Gastroesophageal sphincter (tissue), 4 donors: ENCODE measurements at places on chromosomes 2 and 18. TPM values are rescaled to one million over a fixed set of nuclear protein-coding genes. Genes with fewer than 3 reads are reported as not detected.

Gene DSC3
- 0.40 TPM for total RNA-seq

- ATAC-seq, result no peak
Measured at GRCh38 chr2:136127356-136127755, 9.4 kb upstream of the CXCR4 start.

Gene WIPF1
- 32.2 TPM for total RNA-seq

- no peak for ATAC-seq
Measured at GRCh38 chr2:56522605-56523089, 338.9 kb downstream of the CCDC85A start.

Gene AQP12B
- total RNA-seq, result not detected

DNA sequence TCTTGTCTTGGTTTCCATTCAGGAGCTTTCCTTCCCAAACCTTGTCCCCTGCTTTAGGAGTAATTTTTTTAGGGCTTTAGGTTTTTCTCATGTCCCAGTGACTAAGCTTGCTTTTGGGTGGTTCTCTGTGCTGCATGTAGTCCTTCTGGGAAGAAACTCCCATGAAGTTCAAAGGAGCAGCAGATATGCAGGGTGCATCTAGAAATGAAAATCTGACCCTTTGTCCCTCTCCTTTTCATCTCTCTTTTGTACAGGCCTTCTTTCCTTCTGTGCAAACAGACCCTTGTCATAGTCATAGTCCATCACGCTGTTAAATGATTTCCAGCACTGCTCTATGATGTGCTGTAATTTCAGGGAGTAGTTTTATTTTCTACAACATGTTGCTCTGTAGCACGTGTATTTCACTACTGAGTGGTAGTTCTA lies 20.4 kb downstream of the FMNL2 start:
- no peak for ATAC-seq

Gene SFT2D3
- 15.2 TPM for total RNA-seq

- no peak for ATAC-seq
Measured at GRCh38 chr2:24720310-24720709, 72.9 kb downstream of the PTRHD1 start.

Gene SNRPD1
- total RNA-seq, result 6.9 TPM

DNA sequence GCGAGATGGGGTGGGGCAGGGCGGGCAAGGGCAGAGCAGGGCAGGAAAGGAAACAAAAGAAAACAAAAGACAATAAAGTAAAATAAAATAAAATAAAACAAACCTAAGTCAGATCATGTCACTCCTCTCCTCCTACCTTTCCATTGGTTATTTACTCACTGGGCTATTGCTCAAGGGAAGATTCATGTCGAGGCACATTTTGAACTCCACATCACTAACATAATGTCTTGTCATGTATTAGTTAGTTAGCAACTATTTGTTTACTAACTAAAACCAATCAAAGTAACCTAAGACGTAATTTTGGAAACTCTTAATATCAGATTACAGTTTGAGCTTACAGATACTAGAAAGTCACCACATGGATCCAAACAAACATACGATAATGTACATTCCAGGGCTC lies 2.2 kb downstream of the C1D start:
- no peak for ATAC-seq

GRCh38 chr2:216606551-216607276 lies 26.5 kb upstream of the IGFBP2 start:
- no peak for ATAC-seq

Gene OXER1
- total RNA-seq, result 0.93 TPM

DNA sequence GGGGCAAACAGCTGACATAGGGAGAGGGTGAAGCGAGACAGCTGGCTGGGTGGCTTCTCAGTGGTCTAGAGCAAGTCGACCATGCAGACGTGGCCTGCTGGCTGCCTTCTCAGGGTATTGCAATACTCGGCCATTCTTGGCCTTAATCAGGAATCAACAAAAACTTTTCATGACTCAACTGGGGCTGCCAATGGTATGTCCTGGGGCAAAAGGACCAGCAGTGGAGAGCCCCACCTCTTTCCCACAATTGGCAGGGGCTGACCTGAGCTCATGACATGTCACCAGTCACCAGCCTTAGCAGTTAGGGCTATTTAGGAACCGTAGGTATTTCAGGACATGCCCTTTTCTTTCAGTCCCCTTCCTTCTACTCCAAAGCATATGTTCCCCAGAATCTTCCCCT lies 19.1 kb downstream of the PLA2R1 start:
- no peak for ATAC-seq

Gene ZSWIM2
- not detected for total RNA-seq

DNA sequence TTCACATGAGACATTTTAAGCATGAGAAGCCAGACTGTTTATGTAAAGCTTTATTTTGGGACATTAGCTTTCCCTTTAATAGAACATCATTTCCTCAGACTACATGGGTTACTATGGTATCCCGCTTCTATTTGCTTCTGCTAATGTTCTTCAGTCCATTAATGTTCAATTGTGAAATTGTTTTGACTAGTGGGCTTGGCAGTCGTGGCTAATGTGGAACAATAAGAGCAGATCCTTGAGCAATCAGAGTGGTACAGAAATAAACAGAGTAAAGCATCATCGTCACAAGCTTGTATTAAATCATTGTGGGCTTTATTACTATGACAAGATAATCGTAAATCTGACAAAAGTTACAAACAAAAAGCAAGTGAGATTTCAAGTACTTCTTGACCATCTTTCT lies 60.2 kb downstream of the PDE1A start:
- peak; percentile 92 for ATAC-seq

- ATAC-seq, result no peak
Measured at GRCh38 chr2:196226058-196226706, 54.8 kb upstream of the STK17B start.

- no peak for ATAC-seq
Measured at GRCh38 chr18:25392192-25392591, 40.2 kb upstream of the ZNF521 start.

DNA sequence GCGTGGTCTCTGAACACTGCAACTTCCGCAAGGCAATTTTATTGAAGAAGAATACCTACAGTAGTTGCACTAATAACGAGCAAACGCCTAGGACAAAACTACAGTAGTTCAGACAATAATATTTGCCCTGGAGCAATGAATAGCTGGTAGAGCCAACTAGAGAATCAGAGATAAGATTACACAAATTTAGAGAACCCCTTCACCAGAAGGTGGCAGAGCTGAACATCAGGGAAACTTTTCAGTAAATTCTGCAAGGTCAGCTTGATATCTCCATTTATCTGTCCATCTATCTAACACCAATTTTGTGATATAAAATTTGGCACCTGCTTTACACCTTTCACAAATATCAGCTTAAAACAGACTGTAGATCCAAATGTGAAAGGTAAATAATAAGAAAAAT lies 43.8 kb downstream of the CDH19 start:
- ATAC-seq, result no peak

DNA sequence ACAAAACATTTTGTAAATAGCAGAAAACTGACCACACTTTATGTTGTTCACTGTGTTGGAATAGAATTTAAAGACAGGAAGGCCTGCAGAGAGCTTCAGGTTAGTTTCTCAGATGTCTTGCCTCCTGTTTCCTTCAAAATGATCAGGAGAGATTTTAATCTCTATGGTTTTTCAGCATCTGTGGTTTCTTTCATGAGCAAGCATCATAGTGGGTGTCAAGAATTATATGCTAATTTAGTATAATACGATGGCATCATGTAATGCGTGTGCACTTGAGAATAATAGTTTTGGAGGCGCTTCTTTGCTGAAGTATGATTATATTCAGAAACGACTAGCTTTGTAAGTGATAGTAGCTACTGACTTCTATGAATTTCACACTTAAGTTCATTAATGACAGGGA lies 149.9 kb downstream of the PLCL1 start:
- no peak for ATAC-seq

Gene MOCOS
- 1.9 TPM for total RNA-seq

Gene CHRND
- total RNA-seq, result not detected

DNA sequence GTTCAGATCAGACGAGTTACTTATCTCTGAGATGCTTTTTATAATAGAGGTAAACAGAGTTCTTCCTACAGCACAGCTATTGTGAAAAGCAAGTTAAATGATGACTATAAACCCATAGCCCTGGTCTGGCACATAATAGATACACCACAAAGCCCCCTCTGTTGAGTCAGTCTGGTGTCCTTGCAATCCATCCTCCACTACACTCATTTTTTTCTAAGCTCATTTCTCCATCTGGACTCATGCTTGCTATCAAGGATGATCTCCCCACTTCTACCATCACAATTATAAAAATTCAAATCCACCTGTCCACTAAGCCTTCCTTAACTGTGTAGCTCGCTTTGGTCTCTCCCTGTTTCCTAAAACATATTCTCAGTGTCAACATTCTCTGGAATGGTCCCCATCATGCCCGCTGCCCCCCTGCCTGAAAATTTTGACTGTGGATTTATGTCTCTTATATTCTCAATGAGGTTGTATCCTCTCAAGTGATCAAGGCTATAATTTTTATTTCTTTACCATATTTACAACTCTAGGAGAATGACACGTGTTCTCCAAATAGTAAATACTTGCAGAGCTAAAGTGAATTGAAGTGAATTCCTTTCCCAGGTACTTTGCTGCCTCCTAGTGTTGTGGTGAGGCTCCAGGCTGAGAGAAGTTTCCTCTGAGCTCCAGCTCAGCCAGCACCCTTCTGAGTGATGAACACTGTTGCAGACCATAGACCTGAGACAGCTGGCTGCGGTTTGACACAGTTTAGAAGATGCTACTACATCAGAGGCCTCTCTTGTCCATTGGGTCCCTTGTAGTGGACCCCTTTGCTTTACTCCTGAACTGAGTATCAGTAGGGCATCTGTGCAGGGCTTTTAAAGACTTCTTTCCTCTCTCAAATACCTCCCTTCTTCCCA lies 108.7 kb downstream of the DPP10 start:
- ATAC-seq, result no peak

Gene GNLY
- not detected for total RNA-seq

Gene HS6ST1
- 43.6 TPM for total RNA-seq

DNA sequence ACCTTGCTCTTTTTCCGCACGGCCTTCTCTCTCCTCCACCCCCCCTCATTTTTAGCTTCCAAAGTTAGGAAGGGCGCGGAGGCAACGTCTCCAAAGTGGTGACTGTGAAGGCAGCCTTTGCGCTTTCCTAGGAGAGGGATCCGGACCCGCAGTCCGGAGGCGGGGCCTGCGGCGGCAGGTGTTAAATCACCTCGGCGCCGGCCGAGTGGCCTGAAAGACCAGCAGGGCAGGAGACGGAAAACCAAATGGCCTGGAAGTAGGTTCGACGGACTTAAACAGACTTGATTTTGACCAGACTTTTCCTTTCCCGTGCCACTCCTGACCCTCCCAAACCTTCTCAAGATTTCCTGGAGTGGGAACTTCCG lies 615 bp downstream of the GORASP2 start:
- ATAC-seq, result peak; percentile 1

DNA sequence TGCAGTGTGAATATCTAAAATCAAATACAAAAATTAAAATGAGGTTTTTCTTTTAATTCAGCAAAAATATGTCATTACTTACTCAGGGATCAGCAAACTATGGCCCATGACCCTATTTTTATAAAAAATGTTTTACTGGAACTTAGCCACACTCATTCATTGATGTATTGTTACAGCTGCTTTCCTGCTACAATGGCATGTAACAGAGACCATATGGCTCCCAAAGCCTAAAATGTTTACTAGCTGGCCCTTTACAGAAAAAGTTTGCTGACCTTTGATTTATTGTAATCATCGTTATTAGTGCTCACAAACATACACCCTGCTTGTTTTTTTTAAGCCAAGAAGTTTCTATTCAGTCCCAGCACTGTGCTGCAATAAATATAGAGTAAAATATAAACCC lies 120.3 kb downstream of the PLA2R1 start:
- ATAC-seq, result no peak

Gene BCL2
- total RNA-seq, result 31.2 TPM

- no peak for ATAC-seq
Measured at GRCh38 chr2:127201452-127201851, 18.6 kb downstream of the CYP27C1 start.

DNA sequence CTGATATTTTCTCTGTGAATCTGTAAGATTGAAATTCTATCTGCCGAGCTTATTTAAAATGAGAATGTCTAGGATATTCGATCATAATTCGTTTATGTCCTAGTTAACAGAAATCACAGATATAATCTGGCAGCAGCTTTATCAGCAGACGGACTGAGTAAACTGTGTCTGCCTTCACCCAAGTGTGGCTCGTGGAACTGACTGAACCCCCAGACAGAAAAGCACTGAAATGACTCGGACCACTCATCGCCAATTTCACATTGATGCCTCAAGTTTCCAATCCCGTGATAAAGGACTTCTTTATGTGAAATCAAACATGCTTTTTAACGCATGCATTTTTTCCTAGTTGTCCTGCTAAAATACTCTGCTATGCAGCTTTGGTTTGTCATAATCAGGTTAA lies 15.9 kb downstream of the TNFRSF11A start:
- ATAC-seq, result no peak

DNA sequence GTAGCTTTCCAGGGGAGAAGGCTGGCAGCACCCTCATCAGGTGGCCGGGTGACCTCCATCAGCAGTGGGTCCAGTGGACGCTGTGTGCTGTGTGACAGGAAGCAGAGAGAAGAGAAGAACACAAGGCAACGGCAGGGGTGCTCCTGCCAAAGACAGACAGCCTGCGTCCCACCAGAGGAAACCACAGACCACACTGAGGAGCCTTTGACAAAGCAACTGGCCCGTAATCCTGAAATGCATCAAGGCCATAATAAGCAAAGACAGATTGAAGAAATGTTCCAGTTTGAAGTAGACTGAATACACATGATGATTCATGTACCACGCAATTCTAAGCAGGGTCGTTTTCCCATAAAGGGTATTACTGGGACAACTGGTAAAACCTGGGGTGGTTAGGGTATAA lies 172.4 kb downstream of the FBXO15 start:
- ATAC-seq, result no peak

GRCh38 chr2:234410526-234410925 lies 86.4 kb downstream of the ARL4C start:
- ATAC-seq, result no peak

DNA sequence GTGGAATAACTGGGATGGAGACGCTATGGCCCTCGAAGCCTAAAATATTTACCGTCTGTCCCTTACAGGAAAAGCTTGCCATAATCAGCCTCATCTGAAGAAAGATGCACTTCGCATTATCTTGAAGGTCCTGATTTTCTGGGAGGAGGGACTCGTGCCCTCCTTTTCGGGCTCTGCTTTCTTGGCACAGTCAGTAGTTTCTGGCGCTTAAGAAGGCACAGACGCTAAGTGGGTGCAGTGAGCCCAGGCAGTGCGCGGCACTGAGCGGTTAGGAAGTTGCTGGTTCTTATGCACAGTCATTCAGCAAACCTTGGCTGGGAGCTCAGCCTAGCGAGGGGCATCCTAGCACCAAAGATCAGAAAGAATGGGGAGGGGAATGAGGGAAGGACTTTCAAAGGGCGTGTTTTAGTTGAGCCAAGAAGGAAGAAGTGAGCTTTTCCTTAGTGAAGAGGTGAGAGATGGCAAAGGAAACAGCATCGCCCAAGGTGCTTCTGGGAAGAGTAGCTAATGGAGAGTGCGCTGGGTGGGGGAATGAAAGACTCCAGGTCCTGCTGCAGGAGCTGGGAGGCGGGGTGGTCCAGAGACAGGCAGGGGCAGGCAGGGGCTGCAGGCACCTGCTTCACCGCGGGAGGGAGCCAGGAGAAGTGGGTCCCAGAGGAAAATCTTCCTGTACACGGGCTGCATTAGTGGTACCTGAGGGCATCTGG lies 64.1 kb downstream of the ZCCHC2 start:
- no peak for ATAC-seq

GRCh38 chr2:239330836-239331235 lies 70.0 kb downstream of the HDAC4 start:
- ATAC-seq, result no peak

Gene FSIP2
- total RNA-seq, result 1.1 TPM

Gene VAMP5
- total RNA-seq, result 50.9 TPM

GRCh38 chr2:46377666-46378560 lies 80.7 kb downstream of the EPAS1 start:
- ATAC-seq, result no peak

Gene ARHGAP15
- 3.4 TPM for total RNA-seq
